Memory B cell (primary cell): ENCODE measurements at places on chromosomes 12 and 14.

DNA sequence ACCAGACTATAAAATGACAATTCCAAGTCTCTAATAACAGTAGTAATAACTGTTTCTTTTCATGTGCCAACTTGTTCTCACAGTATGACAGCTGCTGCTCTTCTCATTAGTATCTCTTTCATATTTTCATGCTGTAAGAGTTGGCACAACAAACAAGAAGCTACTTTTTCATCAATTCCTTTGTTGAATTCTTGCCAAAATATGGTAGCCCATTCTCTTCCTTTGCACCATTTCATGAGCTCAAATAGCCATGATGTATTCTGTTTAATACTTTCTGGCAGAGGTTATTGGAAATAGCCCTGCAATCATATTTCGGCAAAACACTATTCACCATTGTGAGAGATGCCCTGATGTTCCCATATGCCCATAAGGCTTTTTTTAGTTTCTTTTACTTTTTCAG is 1100.7 kb downstream of the TRHDE start:
- H3K27me3 ChIP-seq: no peaks in the 10 kb centered on the region
- no peaks in the 10 kb centered on the region for H3K4me1 ChIP-seq
- no peak overlapping the region for H3K4me3 ChIP-seq
- H3K27ac ChIP-seq: no peak overlapping the region

- no peak overlapping the region for H3K27ac ChIP-seq
- H3K4me3 ChIP-seq: no peak overlapping the region
- no peak for DNase-seq
These were observed 89.0 kb upstream of the PTPRR start for GRCh38 chr12:71009430-71010142.

DNA sequence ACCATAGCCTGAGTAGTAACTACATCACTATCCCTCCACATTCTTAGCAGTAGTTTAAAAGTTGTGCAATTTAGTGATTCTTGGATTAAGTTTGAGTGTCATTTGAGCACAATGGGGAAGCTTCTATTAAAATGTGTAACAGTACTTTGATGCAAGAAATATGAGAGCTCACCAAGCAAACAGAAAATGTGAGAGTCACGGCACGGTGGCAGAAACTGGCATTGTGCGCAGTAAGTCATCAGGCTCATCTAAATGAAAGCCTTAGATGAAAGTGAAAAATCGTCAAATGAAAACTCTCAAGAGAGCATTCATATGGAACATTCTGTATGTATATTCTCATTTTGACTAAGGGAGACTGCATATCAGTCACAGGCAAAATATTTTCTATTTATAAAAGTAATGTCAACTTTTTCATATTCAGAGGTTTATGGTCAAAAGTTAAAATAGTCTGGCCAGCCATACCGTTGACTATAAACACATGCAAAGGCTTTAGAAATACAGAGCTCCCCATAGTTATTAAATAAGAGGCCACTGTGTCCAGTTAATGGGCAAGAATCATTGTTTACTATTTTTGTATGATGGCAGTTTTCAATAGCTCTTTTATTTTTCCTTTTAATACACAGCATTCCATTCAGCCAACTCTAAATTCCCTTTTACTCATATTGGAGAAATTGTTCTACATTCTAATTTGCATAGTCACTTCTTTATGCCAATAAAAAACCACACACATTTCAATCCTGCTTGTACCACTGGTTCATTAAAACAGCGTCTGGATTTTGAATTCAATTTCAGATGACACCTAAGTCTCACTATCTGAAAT is 167.9 kb downstream of the PRKD1 start:
- no peaks in the 10 kb centered on the region for H3K36me3 ChIP-seq
- no peak overlapping the region for H3K4me3 ChIP-seq
- DNase-seq: no peak
- H3K27ac ChIP-seq: no peak overlapping the region
- no peaks in the 10 kb centered on the region for H3K27me3 ChIP-seq

DNA sequence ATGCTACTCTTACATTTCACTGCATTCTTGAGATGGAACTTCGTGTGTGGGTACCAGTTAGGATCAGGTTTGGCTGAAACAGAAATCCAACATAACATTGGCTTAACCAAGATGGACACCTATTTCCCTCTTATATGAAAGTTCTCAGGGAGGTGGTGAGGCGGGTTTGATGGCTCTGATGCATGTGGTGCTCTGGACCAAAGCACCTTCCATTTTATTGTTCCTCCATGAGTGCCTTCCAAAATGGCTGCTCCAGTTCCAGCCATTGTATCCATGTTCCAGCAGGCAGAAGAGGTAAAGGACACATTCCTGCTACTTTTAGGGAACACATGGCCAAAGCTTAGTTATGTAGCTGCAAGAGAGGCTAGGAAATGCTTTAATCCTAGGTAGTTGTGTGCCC is 29.6 kb downstream of the BRI3BP start:
- DNase-seq: no peak
- H3K27ac ChIP-seq: no peak overlapping the region
- H3K4me3 ChIP-seq: no peak overlapping the region
- peaks cover 2% of the 10 kb centered on the region for H3K4me1 ChIP-seq
- H3K27me3 ChIP-seq: no peaks in the 10 kb centered on the region

GRCh38 chr12:111076199-111076598 is 155.8 kb upstream of the MYL2 start:
- peaks cover 10% of the 10 kb centered on the region for H3K27me3 ChIP-seq
- H3K27ac ChIP-seq: no peak overlapping the region
- H3K4me3 ChIP-seq: no peak overlapping the region
- H3K4me1 ChIP-seq: no peaks in the 10 kb centered on the region
- no peak for DNase-seq
